Ovary (tissue), 10 donors: ENCODE measurements at places on chromosomes 3 and 15. TPM values are rescaled to one million over a fixed set of nuclear protein-coding genes. Genes with fewer than 3 reads are reported as not detected.

Gene KBTBD13
- 0.07 TPM for polyA plus RNA-seq

Gene SLC7A14
- polyA plus RNA-seq, result 0.03 TPM

Gene SLC22A13
- not detected for polyA plus RNA-seq

Gene ARIH2
- polyA plus RNA-seq, result 39.6 TPM

Gene PRSS50
- polyA plus RNA-seq, result not detected

Gene SLC2A2
- not detected for polyA plus RNA-seq

Gene DZIP1L
- polyA plus RNA-seq, result 4.9 TPM

Gene STRC
- polyA plus RNA-seq, result 0.29 TPM

Gene C2CD4B
- 0.44 TPM for polyA plus RNA-seq

Gene PTX3
- 3.0 TPM for polyA plus RNA-seq

Gene DPPA2
- not detected for polyA plus RNA-seq

Gene FES
- polyA plus RNA-seq, result 2.2 TPM

Gene SCG3
- 0.37 TPM for polyA plus RNA-seq

Gene AHSG
- polyA plus RNA-seq, result not detected

Gene CLDN18
- 0.08 TPM for polyA plus RNA-seq
